Tibial nerve (tissue), 4 donors: ENCODE measurements at places on chromosomes 11 and 22. TPM values are rescaled to one million over a fixed set of nuclear protein-coding genes. Genes with fewer than 3 reads are reported as not detected.
A peak's percentile ranks its signal among the peaks of the same experiment; 100 is the strongest.

The HBE1 gene
- total RNA-seq, result not detected

The SLC22A12 gene
- 0.30 TPM for total RNA-seq

DNA sequence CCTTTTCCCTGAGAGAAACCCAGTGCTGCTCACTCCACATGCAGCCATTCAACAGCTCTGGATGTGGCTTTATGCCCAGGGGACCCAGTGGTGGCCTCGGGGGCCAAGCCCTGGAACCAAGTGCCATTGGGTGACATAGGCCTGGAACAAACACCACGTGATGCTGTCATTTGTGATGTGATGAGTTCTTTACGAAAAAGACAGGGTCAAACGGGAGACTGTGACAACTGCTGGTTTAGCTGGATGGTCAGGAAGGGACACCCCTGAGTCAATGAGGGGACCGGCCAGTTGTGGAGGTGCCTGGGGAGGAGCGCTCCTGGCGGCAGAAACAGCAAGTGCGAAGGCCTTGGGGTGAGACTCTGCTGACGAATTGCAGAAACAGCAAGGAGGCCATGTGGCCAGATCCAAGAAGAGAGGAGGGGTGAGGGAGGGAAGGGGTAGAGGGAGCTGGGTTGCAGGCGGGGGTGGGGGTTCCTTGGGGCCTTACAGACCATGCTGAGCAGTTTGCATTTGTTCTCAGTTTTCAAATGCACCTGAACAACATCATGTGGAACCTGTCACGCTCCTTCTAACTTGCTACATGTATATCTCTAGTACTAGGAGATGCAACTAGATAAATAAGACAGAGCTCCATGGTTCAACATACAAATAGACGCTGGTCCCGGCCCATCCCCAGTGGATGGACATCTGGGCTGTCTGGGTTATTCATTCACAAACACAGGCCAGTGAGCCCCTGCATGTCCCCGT lies 56.1 kb downstream of the IGLL5 start:
- DNase-seq, result no peak
- H3K36me3 ChIP-seq, result no peaks in the 10 kb centered on the region
- no peak overlapping the region for H3K27ac ChIP-seq
- no peaks in the 10 kb centered on the region for H3K4me1 ChIP-seq
- no peak overlapping the region for H3K4me3 ChIP-seq

- no peaks in the 10 kb centered on the region for H3K36me3 ChIP-seq
- no peaks in the 10 kb centered on the region for H3K27me3 ChIP-seq
- H3K4me3 ChIP-seq, result peak overlapping the region; percentile 59
- peak overlapping the region; percentile 99 for H3K27ac ChIP-seq
- peaks cover 4% of the 10 kb centered on the region for H3K4me1 ChIP-seq
Observed at GRCh38 chr11:67352546-67353316, 615 bp downstream of the POLD4 start.

DNA sequence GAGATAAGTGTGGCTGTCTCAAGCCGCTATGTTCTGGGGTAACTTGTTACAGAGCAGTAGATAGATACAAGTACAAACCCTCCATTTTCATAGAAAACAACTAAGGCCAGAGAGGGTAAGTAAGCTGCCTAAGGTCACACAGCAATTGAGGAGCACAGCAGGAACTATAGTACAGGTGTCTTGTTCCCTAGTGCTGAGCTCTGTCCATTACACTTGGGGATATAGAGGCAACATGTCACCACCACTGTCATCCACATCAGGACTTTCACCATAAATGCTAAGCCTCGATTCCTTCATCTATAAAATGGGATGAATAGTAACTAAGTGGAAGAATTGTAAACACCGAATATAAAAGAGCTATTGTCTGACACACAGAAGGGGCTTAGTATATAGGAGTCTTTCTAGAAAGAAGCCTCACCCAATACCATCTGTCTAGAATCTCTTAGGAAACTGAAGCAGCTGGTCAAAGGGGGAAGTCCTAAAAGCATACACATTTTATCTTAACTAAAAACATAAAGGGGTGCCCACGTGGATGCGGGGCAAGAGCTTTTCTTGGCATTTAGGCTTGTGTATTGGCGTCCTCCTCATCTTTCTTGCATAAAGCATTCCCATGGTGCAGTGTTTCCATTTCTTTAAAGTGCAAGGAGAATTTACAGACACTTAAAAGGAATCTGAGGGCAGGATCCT lies 93.8 kb upstream of the ALX4 start:
- no peaks in the 10 kb centered on the region for H3K36me3 ChIP-seq
- no peak overlapping the region for H3K4me3 ChIP-seq
- no peak overlapping the region for H3K27ac ChIP-seq
- DNase-seq, result no peak
- H3K4me1 ChIP-seq, result no peaks in the 10 kb centered on the region

GRCh38 chr11:67606492-67607295 lies at the start of gene NDUFV1:
Gene NDUFV1, plus strand, starts transcription at chr11:67606936. Its CDS starts 69 bp downstream, at chr11:67607005.
- H3K4me1 ChIP-seq, result peaks cover 8% of the 10 kb centered on the region
- peak within 1 kb of the TSS; percentile 100 for H3K4me3 ChIP-seq
- peak; percentile 95 for DNase-seq
- H3K36me3 ChIP-seq, result peaks cover 9% of the 10 kb centered on the region

DNA sequence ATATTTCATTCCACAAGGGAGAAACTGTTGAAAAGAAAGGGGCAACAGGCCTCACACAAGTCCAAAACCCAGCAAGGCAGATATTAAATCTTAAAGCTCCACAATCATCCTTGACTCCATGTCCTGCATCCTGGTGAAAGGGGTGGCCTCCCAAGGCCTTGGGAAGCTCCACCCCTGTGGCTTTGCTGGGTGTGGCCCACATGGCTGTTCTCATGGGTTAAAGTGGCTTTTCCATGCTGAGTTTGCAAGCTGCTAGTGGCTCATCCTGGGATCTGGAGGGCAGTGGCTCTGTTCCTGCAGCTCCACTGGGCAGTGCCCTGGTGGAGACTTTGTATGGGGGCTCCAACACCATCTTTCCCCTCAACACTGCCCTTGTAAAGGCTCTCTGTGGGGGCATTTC lies 106.4 kb downstream of the CTNND1 start:
- no peak overlapping the region for H3K27ac ChIP-seq
- H3K4me3 ChIP-seq, result no peak overlapping the region
- no peaks in the 10 kb centered on the region for H3K4me1 ChIP-seq
- H3K36me3 ChIP-seq, result no peaks in the 10 kb centered on the region
- DNase-seq, result no peak

DNA sequence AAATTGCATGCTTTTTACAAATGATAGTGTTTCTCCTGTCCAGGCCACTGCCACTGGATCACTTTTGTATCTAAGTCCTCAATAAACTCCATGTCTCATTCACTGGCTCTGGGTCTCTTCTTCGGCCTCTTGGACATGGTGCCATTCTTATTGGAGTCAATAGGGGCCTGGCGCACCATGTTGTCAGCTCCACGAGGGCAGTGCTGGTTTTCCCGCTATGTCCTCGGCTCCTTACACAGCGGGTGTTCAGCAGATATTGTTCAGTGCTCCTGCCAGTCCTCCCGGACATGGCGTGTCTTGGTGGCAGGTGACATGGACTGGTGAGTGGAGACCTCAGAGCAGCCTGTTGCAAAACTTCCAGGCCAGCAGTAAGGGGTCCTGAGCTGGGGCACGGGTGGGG lies 3.6 kb upstream of the FAM118A start:
- no peaks in the 10 kb centered on the region for H3K27me3 ChIP-seq
- no peak for DNase-seq
- no peak overlapping the region for H3K4me3 ChIP-seq
- H3K27ac ChIP-seq, result no peak overlapping the region
- H3K36me3 ChIP-seq, result no peaks in the 10 kb centered on the region

- DNase-seq, result no peak
- H3K4me1 ChIP-seq, result no peaks in the 10 kb centered on the region
- no peaks in the 10 kb centered on the region for H3K27me3 ChIP-seq
- H3K36me3 ChIP-seq, result no peaks in the 10 kb centered on the region
- no peak overlapping the region for H3K4me3 ChIP-seq
- no peak overlapping the region for H3K27ac ChIP-seq
Observed at GRCh38 chr22:17795661-17796548, 21.6 kb upstream of the BID start.

DNA sequence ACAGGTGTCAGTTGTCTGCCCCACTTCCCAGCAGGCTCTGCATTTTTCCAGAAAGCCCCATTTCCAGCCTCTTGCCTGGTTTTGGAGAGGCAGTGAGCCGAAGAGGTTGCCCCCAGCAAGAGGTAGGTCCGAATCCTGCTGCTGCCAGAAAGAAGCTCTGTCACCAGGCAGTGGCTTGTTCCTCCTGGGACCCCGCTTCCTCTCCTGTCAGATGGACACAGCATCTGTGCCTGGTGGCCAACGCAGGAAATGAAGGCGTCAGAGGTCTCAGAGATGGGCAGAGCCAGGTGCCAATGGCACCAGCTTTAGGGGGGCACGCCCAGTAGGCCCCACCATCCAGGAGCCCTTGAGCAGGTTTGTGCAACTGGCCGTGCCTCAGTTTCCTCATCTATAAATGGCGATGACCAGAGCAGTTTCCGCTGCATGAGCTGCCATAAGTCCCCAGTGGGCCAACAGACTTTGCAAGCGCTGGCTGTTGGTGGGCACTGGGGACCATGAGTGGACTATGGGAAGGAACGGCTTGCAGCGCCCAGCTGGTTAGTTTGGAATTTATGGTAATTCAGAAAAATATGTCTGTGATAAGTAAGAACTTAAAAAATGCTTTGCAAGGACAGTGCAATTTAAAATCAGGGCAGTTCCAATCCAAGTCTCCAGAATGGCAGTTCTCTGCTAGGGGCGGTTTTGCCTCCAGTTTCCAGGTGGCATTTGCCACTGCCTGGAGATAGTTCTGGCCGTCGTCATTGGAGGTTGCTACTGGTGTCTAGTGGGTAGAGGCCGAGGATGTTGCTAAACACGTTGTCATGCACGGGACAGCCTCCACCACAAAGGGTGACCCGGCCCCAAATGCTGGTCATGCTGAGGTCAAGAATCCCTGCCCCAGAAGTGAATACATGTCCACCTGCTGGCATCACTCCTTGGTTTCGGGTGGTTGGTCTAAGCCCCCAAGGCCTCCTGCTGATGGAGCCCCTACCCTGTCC lies 2.3 kb upstream of the OSBPL5 start:
- no peaks in the 10 kb centered on the region for H3K27me3 ChIP-seq
- peaks cover 34% of the 10 kb centered on the region for H3K4me1 ChIP-seq
- H3K4me3 ChIP-seq, result no peak overlapping the region
- DNase-seq, result no peak
